Panc1 (cell line): ENCODE measurements at places on chromosomes 6 and 20. TPM values are rescaled to one million over a fixed set of nuclear protein-coding genes. Genes with fewer than 3 reads are reported as not detected.

Gene ZSCAN16
- 5.3 TPM for total RNA-seq

Gene CST1
- not detected for total RNA-seq

Gene EPPIN
- not detected for total RNA-seq

Gene FBXL4
- total RNA-seq, result 11.5 TPM

Gene GLO1
- total RNA-seq, result 125 TPM

Gene KHDC1
- 9.6 TPM for total RNA-seq

Gene RNF8
- total RNA-seq, result 21.1 TPM

Gene SLC25A27
- 0.77 TPM for total RNA-seq

Gene PDSS2
- 17.7 TPM for total RNA-seq

Gene KIF25
- 0.44 TPM for total RNA-seq

Gene ADTRP
- total RNA-seq, result not detected

Gene KIFC1
- 81.8 TPM for total RNA-seq

Gene DEF6
- 0.59 TPM for total RNA-seq

Gene TXLNB
- not detected for total RNA-seq

Gene UBD
- total RNA-seq, result 0.54 TPM

Gene IMPG1
- total RNA-seq, result not detected

Gene RFX6
- not detected for total RNA-seq
